Activated effector memory CD4-positive, alpha-beta T cell treated with Interleukin-2 at 50 U/mL for 16 hours (primary cell): ENCODE measurements at places on chromosomes 6 and 20.

GRCh38 chr6:128720891-128721290, 162.0 kb upstream of the LAMA2 start:
- DNase-seq, result no peak

- DNase-seq, result no peak
Measured at GRCh38 chr6:133683606-133684005, 205.3 kb upstream of the TCF21 start.

DNA sequence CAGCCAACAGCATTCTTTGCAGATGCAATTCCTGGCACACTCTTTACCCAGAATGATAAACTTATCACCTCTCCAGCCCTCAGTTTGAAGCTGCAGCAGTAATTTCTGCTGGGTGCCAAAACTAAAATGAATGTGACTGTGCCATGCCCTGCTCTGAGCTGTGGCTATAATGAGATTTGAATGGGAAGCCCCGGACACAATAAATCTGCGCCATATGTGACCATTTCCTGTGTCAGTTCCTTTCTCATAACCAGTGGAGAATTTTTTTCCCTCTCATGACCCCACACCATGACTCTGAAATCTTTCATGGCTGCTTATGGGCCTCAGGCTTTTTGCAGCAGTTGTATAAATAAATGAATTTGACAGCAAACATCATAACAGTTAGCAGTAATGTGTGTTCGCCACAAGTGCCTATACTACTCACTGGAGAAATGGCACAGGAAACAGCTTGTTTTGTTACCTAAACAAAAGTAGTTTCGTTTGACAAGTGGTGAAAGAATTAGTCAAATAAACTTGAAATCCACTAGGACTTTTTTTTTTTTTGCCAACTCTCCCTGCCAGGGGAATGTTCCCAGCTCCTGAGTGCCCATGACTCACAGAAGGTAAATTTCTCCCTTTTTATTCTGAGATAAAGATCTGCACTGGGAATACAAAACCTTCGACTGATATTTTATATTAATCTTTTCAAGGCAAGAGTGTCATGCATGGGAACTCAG, 408.4 kb downstream of the PKHD1 start:
- DNase-seq, result no peak

DNA sequence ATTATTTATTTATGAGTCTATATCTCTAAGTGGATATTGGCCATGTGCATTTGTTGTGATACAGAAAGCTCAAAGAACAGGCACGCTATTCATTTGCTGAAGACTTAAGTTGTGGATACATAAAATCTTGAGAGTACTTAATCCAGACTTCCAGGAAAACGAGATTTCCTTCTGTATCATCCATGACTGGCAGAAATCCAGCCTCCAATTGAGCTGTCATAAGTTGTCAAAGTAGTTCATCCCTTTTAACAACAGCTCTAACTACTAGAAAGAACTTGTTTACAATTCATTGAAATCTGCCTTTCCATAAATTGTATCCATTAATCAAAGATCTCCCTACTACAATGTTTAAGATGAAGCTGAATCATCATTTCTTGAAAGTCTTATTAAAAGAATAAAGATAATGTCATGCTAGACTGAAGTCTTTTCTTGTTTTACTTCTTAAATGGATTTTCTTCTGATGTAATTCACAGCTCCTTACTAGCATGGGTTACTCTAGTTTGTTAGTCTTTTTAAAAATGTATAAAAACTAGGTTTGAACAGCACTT, 447.3 kb upstream of the CITED2 start:
- DNase-seq, result no peak

DNA sequence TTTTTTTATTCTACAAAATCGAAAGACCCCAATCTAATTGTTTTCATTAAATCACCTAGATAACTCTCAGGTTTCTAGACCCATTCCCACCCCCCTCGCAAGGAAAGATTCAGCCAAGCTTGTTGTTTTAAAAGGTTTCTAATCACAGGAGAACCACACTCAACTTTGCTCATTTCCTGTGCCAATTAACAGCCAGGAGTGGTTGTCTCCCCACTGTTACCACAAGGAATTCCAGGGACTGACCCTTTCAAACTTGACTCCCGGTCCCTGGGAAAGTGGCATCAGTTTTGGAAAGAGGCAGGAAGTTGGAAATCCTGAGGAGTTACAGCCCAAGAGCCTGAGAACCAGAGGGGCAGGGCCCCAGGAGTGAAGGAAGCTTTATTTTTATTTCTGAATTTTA, 561.3 kb upstream of the JAG1 start:
- DNase-seq, result no peak

DNA sequence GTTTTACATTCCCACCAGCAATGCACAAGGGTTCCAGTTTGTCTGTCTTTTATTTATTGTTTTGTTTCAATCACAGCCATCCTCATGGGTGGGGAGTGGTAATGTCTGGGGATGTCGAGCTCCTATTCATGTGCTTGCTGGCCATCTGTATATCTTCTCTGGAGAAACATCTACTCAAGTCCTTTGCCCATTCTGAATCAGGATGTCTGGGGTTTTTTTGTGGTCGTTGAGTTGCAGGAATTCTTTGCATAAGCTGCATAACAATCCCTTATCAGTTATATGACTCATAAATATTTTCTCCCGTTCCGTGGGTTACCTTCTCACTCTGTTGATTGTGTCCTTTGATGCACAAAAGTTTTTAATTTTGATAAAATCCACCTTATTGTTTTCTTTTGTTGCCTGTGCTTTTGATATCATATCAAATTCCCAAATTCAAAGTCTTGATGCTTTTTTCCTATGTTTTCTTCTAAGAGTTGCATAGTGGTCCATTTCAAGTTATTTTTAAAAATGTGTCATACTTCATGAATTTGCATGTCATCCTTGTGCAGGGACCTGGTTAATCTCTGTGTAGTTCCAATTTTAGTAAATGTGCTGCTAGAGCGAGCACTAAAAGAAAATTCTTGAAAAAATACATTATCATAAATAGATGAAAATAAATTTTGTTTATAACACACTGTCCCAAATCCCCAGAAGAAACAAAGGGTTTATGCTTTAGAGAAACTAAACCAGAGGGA, 54.9 kb upstream of the PDE10A start:
- no peak for DNase-seq
